ENCODE measurements at places on chromosomes 4 and X. TPM values are rescaled to one million over a fixed set of nuclear protein-coding genes. Genes with fewer than 3 reads are reported as not detected.

DNA sequence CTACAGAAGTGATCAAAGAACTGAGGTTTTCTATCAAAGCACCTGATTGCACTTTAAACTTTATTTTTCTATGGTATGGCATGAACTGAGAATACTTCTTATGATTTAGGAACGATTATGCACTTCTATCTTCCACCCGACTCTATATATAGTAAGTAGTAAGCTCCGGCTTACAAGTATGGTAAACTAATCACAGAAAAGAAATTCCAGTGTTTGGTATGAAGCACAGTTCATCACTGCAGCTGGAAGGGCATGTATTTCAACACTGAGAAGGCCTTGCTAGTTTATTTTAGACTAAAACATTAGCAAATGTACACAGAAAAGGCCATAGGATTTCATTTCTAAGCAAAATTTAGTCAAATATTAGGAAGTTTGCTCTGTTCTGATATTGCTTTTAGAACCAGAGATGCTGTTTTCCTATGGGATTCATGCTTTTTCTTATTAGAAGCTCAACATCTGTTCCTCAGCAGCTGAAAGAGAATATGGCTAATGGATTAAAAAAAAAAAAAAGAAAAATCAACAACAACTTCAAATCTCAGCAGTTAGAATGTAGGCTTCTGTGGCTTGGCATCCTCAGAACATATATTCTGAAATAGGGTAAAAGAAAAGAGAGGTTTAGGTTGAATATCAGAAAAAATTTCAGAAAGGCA, 273.5 kb downstream of the C4orf33 start:
- DNase-seq, result no peak

The LRPAP1 gene
- total RNA-seq, result 275 TPM

- no peak for DNase-seq
These were observed 38.9 kb downstream of the DDX60L start for GRCh38 chr4:168441412-168441811.

- DNase-seq, result no peak
These were observed 241.4 kb upstream of the GALNT7 start for GRCh38 chr4:172927096-172927814.

- DNase-seq, result no peak
These were observed 199.0 kb upstream of the NUDT6 start for GRCh38 chr4:123121241-123121907.

- DNase-seq, result no peak
These were observed 753.6 kb downstream of the RPA4 start for GRCh38 chrX:97637289-97637688.

DNA sequence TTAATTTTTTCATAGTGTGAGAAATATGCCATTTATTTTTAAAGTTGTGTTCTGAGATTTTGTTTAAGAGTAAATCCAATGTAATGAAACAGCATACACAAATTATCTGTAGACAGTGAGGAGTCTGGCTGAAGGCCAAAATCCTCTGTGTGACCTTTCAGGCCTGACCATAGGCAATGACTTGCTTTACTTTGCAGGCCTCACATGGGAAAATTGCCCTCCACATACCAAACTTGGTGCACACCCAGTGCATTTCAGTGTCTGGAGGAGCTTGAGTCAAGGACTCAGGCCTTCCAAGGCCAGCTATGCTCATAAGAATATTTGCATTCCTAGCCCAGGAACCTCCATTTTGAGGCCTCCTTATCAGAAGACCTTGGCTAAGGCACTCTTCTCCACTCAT, 430.1 kb downstream of the GABRG1 start:
- DNase-seq, result no peak

The BEX2 gene
- total RNA-seq, result 1.5 TPM

DNA sequence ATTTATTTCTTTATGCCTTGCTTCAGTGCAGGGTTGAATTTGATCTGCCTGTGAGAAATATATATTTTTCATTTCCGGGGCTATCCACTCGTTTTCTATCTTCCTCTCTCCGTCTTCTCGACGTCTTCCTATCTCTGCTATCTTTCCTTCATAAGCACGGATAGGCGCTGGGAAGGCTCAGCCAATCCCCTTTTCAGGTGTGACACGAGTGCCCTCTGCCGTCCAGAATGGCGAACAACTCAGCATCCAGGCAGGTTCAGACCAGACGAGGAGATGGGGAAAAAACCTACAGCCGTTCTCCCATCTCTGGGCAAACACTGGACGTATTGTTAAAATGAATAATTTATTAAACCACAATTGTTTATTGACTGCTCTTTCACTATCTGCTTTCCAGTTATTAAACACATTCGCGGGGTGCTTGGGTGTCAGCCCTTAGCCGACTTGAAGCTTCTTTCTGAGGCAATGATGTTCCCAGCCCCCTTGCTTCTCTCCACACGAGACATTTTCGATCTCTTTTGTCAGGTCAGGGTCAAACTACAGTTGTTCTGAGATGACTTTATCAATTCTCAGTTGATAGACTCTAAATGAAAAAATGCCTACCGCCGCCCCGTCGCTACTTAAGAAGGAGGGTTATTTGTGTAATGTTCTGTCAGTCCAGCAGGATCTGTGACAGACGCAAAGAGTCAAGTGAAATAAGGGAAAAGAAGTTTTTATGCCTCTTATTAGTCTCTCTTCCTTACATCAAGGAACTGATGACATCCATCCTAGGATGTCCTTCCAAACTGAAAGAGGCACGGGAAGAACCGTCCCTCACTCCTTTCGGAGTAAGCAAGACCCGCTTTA, 96.3 kb upstream of the NOCT start:
- DNase-seq, result peak; percentile 84

DNA sequence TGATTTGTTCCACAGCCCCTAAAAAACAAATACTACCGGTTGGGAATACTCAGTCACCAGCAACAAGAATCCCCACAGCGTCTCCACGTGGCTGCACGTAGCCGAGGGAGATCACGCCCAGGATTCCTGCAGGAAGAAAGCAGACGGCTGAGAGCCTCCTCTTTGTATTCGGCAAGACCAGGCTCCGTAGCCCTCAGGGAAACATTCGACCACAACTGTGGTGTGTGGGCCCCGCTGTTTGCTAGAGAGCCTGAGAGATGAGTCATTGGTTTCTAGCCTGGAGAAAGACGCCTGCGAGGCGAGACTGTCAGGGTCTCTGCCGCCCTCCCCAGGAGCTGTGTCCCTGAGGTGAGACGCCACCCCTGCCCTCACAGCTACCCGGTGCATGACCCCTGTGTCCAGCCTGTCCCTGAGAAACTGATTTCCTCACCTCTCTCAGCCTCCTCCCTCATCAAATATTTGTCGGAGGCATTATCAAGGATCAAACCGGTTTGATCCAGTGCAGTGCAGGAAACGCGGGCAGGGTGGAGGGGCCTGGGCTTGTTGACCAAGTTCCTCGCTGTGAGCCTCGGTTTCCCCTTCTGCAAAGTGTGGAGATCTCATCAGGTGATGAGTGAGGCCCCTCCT, 4.7 kb upstream of the S100P start:
- DNase-seq, result no peak

The VAMP7 gene
- total RNA-seq, result 19.5 TPM

The JCHAIN gene
- 1.5 TPM for total RNA-seq
